AG20443 (cell line): ENCODE measurements at places on chromosomes 6 and 20.

DNA sequence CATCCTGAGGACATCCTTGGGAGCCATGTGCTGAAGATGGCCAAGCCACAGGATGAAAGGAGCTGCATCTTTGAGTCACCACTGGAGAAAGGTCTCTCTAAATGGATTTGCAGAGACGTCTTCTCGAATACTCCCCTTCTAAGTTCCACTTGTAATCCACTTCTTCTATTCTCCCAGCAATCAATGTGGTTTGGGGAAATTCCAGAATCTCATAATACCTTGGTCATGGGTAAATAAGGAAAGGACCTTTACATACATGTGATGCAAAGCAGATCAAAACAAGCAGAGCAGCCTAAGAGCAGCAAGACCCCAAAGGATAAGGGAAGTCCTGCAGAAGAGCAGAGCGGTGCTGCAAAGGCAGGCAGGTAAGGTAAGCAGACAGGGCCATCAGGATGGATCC, 35.3 kb downstream of the TRIM38 start:
- no peak for DNase-seq

GRCh38 chr6:130313206-130313605, 52.6 kb upstream of the TMEM200A start:
- DNase-seq, result no peak

DNA sequence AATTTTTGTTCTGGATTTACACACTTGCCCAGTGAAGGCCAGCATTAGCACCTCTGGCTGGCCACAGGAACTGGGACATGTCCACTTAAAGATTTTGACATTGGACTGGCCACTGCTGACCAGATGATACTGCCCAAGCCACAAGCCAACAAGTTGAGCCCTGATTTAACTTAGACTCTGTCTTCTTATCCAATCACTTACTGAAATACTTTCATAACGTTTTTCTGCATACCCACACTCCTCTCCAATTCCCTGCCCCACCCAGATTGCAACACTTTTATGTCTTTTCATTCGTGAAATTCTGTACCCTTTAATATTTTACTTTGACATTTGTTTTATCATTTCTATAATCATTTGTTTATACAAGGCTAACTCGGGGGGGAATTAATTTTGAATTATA, 170.3 kb upstream of the TAB2 start:
- no peak for DNase-seq

DNA sequence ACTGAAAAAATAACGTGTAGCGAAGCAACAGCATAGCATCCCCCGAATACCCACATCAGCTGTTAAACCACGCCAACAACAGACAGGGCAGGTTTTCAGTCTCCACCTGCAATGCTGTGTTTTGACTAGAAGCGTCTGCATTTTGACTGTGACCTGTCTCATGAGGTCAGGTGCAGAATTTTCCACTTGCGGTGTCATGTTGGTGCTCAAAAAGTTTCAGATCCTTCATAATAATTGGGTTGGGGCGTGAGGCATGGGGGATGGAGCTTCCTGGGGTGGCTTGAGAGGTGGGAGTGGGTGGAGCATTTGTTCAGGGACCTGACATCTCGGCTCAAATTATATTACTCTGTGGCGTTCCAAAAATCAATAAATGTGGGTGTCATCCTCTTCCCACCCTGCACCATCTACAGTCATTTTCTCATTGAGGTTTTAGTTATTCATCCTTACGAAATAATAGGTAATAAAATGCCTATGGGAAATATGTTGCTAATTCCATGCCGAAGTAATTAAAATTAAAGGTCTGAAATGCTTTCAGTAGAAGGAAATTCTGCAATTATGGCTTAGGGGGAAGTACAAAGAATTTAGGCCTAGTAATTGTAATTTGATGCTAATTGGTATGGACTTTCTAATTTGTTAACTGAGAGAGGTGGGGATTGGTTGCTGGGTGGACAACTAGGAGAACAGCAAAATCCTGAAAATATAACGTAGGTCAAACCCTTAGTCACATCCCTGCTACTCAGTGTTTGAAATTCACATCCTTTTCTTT, 81.0 kb downstream of the TIAM2 start:
- no peak for DNase-seq

DNA sequence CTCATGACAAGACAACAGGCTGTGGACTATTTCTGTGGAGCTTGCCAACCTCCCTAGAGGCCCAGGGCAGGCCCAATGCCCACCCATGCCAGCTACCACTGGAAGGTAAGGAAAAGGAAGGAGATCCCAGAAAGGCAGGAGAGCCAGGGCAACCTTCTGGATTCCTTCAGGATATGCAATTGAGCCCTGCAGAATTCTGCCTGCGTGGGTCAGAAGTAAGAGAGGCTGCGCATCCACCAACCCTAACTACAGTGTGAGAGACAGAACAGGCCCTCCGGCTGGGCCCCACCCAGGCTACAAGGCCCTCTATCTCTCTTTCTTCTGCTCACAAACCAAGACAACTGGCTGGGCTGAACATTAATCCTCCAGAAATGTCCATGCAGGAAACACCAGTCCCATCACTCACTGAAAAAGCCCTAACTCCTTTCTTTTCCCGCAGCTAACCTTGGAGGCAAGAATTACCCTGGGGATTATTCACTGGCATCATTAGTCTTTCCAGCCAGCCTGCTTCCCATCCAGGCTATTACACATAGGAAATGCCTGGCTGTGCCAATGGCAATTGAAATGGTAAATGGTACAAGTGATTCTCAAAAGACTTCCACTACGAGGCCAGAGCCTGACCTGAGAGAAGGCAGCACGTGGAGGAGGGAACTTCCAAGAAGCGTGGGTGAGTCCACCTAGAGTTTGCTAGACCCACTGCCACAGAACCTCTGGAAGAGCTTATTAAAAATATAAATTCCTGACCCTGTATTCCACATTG, 15.2 kb downstream of the MAP1LC3A start:
- no peak for DNase-seq

DNA sequence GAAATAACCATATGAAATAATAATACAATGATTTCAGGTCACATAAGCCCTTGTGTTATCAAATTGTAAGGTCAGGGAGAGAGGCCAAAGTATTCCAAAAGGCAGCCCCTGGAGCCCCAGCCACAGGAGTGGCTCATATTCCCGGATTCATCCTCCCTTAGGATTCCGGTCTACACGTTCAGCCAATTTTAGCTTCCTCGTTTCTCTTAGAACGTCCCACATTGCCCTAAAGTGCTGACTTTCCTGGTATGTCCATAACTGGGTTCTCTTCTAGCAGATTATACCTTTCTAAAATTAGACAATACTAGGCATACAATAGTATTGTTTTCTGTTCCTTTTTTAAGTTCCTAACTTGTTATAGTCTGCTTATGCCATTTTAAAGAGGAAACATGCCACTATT, 192.7 kb upstream of the NOX3 start:
- no peak for DNase-seq

- DNase-seq, result no peak
Measured at GRCh38 chr6:25640446-25640845, 11.6 kb upstream of the SCGN start.

GRCh38 chr6:89287351-89288028, 27.6 kb downstream of the GABRR2 start:
- no peak for DNase-seq

- no peak for DNase-seq
Measured at GRCh38 chr6:47023573-47023972, 18.6 kb downstream of the ADGRF1 start.

- no peak for DNase-seq
Measured at GRCh38 chr6:39102821-39103136, 12.2 kb downstream of the SAYSD1 start.

GRCh38 chr20:37681384-37682112, 12.3 kb upstream of the CTNNBL1 start:
- no peak for DNase-seq

GRCh38 chr6:107740496-107741190, 83.5 kb downstream of the SCML4 start:
- DNase-seq, result peak; percentile 41

DNA sequence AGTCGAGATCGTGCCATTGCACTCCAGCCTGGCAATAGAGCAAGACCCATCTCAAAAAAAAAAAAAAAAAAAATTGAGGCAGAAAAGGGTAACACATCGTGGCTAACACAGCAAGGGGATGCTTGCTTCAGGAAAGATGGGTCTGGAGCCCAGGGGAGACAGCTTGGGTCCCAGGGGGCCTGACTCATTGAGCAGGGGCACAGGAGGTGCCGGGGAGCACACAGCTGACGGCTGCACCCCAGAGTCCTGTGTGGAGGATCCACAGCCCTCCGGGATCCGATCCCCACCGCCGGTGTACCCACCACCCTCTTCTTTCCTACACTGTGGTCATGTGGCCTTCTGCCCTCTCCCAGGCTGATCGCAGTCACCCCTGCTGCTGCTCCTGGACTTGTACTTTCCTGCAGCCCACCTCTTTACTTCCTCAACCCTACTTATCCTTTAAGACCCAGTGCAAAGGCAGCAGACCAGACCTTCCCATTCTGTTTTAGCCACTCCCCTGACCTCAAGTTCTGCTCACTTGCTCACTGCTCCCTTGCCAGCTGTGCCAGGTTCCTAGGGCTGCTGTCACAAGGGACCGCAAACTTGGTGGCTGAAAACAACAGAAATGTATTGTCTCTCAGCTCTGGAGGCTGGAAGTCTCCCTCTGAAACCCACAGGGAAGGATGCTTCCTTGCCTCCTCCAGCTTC, 17.6 kb upstream of the EZR start:
- no peak for DNase-seq

GRCh38 chr6:75550544-75551167, 51.0 kb upstream of the SENP6 start:
- no peak for DNase-seq

- DNase-seq, result peak; percentile 86
Measured at GRCh38 chr6:147506704-147507114, 1.8 kb upstream of the SAMD5 start.

DNA sequence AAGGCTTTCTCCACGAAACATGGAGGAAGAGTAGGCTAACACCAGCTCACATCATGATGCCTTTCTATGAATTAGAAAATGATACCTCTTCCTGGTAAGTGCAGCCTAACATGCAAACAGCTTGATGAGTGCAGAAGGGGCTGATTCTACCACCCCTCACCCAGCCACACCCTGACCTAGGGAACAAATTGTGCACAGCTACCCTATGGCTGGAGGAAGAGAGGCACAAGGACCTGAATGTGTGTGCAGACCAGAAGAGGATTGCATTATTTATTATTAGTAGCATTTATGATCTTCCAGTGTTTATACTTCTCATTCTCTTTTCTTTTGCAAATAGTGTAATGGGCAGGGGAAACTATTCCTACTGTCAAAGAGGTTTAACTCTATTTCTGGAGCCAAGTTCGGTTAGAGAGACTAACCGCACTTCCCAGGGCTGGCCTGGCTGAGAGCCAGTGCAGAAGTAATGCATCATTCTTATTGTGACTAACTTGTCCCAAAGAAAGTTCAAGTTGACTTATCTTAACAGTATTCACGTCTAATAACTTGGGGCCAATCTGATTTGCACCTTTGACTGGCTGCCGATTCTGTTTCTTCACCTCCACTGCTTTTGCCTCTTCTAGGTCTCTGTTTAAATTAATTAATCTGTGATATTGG, 237.5 kb downstream of the CD83 start:
- DNase-seq, result peak; percentile 66

DNA sequence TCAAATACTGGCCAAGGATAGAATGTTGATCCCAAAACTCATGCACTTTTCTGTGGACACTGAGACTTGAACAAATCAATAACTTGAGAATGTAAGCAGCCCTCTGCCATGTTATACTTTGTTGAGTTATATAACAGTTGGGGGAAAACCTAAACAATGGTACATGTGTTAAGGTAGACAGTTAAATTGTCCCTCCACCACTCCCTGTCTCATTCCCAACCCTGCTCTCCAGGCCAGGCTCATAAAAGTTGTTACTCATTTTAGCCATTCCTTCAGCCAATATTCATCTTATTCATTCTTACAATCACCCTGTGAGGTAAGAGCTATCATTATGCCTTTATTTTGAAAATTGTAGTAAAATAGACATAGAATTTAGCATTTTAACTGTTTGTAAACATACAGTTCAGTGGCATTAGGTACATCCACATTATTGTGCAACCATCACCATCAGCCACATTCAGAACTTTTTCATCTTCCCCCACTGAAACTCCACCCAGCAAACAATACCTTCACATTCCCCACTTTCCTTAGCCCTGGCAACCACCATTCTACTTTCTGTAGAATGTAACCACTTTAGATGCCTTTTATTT, 38.2 kb upstream of the IER3 start:
- DNase-seq, result peak; percentile 63

- DNase-seq, result no peak
Measured at GRCh38 chr20:63814891-63815614, 16.0 kb downstream of the ZBTB46 start.
